NCI-H2081 (cell line): ENCODE measurements at places on chromosomes 1 and 21.

- no peak for DNase-seq
Measured at GRCh38 chr1:5969168-5969567, 23.1 kb downstream of the NPHP4 start.

DNA sequence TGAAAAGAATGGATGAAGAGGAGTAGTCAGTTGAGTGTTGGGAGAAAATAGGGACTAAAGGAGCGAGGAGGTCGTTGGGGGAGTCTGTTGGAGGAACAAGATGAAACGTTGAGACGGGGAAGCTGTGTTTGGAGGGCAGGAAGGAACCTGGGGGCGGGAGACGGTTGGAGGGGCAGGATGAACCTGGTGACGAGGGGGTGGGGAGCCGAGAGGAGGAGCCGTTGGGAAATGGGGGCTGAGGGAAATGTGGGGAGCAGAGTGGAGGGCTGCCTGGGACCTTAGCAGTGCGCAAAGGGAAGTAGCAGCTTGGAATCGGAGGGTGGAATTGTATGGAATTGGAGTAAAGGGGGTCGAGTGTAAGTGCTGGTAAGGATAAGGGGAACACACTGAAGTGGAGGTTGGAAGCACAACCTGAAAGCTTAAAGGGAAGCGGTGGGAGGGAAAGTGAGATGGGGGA lies 630 bp downstream of the MTF2 start:
- DNase-seq = peak; percentile 6

GRCh38 chr1:41955461-41956159 lies 36.9 kb upstream of the HIVEP3 start:
- no peak for DNase-seq

DNA sequence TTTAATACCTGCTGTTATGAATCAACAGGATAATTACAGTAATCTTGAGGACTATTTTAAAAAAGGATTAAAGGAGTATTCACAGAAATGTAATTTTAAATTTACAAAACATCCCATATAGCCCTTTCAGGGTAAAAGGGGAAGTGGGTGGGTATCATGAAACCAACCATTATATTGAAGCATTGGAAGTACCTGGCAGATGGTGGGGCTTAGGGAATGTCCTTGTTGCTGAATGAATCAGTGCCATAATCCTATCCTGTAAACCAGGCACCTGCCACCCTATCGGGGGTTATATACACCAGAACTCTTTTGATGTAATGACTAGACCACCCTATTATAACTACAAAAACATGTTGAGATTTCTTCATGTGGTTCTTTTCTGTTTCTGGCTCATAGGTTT lies 30.4 kb downstream of the CDC14A start:
- no peak for DNase-seq

- no peak for DNase-seq
Measured at GRCh38 chr1:27203946-27204345, 30.5 kb upstream of the WDTC1 start.

- DNase-seq = peak; percentile 91
Measured at GRCh38 chr21:38688068-38688467, 117.7 kb upstream of the ETS2 start.

- no peak for DNase-seq
Measured at GRCh38 chr1:56202796-56203492, 376.4 kb downstream of the PLPP3 start.

DNA sequence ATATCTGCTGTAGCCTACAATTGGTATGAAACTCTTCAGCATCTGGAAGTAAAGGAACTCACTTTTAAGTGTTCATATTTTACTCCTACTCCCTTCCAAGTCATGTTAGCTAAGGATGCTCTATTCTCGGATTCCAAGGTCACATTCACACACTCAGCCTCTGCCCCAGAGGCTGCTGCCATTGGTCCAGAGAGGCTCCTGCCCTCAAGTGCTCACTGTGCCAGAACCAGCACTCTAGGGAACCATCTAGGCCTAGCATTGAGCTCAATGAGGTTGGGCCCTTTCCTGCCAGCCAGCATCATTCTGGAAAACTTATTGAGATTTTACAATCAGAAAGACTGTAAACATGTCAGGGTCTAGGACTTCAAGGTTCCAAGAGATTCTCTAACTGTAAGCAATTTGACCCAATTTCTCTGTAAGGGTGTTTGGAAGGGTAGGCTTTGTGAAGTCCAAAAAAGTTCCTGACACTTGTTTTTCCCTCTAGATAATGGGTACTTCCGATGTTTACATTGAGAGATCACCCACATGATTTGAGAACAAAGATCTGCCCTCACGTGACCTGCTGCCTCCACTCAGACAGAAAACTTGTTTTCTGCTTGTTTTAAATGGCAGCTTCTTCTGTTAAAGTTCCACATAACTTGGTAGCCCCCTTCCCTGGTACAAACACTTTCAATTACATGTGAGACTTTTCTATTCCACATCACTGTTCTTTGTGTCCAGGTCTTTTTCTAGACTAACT lies 94.9 kb downstream of the MAB21L3 start:
- DNase-seq = no peak

DNA sequence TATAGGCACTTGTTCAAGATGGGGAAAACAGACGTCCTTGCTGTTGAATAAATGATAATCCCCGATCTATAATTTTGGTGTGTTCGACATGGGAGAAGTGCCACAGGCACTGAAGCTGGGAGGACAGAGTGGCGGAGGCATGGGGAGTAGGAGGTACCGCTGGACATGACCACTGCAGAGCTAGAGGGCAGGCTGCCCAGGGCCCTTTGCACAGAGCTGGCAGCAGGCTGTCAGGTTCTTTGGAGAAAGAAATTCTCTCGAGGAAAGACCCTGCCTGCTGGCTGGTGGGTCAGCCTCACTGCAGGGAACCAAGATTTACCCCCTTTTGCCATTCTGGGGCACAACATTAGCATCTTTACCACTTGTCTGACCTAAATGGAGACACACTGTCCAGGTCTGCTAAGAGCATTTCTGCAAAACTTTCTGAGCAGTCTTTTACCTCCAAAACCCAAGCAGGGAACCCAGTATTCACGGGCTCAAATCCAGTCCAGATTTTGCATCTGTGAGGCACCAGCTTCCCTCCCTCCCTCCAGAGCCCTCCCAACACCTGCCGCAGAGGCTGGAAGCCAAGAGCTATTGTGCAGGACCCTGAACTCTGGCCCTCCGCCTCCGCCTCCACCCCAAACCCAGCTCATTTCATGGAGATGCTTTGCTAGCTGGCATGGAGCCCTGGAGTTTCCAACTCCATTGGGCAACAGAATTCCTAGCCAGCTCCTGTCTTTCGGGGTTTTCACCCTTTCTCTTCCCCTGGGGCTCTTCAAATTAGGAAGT lies 142.3 kb downstream of the PLXNA2 start:
- peak; percentile 91 for DNase-seq

GRCh38 chr1:44086692-44087474 lies 31.7 kb upstream of the KLF17 start:
- no peak for DNase-seq

DNA sequence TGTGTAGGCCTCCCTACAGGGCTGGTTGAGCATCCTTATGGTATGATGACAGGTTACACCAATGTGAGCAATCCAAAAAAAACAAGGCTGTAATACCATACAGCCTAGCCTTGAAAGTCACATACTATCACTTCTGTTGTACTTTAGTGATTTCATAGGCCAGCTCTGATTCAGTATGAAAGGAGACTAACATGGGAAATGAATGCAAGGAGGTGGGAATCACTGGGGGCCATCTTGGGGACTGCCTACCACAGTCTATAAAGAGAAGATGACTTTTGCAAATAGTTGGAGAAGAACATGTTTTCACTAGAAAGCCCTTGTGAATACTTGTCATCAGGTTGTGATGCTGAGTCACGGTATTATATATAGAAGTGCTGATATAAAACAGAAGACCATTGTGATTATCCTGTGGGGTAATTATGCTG lies 270.7 kb downstream of the S1PR1 start:
- DNase-seq = no peak

- no peak for DNase-seq
Measured at GRCh38 chr1:2288311-2288710, 60.2 kb downstream of the SKI start.

DNA sequence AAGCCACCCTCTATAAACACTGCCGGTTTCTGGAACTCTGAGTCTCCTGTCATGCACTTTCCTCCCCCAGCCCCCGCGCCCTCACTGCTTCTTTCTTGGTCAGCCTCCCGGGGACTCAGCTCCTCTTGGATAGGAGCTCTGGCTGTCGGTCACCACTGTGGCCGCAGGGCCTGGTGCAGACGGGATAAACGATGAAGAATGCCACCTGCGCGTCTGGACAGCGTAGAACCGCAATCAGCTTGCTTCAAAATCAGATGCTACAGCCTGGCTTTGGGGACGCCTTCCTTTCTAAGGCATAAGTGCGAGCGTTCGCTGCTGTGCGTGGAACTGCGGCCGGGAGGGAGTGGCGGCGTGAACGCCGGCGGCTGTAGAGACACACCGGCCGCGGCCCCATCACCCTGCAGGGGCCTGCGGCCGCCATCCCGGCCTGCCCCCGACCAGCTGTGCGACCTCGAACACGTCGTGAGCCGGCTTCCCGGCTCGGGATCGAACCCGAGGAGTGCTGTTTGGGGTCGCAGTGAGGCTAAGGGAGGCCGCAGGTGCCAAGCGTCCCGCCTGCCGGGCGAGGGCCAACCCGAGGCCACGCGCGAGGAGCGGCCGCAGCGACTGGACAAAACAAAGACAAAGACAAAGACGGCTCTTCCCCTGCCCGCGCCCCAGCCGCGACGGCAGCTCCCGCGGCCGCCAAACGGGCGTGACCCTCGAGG lies 688 bp downstream of the PTTG1IP start:
- no peak for DNase-seq

- no peak for DNase-seq
Measured at GRCh38 chr1:109243860-109244552, 5.3 kb upstream of the CELSR2 start.

- no peak for DNase-seq
Measured at GRCh38 chr1:21383785-21384401, 56.0 kb upstream of the NBPF3 start.
